ENCODE measurements at places on chromosomes 6 and 20. TPM values are rescaled to one million over a fixed set of nuclear protein-coding genes. Genes with fewer than 3 reads are reported as not detected.

DNA sequence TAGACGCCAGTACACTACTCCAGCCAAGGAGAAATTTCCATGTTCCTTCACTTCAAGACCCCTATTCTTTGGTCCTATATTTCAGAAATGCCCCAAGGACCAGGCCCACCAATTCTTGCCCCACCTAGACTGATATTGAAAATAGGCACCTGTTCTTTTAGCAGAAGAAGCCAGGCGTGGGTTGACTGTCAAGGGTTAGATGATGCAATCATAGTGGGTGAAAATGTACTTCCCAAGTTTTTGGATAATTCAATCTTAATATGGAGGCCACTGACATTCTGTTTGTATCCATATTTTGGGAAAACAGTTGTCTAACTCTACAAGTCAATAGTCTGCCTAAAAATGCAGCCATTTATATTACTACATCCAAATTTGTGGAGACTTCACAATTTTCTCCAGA lies 21.0 kb upstream of the SNAP91 start:
- no peak for DNase-seq

GRCh38 chr20:20447196-20447595 lies 79.3 kb downstream of the INSM1 start:
- DNase-seq = no peak

- DNase-seq = no peak
Observed at GRCh38 chr6:169274781-169275180, 21.1 kb upstream of the THBS2 start.

DNA sequence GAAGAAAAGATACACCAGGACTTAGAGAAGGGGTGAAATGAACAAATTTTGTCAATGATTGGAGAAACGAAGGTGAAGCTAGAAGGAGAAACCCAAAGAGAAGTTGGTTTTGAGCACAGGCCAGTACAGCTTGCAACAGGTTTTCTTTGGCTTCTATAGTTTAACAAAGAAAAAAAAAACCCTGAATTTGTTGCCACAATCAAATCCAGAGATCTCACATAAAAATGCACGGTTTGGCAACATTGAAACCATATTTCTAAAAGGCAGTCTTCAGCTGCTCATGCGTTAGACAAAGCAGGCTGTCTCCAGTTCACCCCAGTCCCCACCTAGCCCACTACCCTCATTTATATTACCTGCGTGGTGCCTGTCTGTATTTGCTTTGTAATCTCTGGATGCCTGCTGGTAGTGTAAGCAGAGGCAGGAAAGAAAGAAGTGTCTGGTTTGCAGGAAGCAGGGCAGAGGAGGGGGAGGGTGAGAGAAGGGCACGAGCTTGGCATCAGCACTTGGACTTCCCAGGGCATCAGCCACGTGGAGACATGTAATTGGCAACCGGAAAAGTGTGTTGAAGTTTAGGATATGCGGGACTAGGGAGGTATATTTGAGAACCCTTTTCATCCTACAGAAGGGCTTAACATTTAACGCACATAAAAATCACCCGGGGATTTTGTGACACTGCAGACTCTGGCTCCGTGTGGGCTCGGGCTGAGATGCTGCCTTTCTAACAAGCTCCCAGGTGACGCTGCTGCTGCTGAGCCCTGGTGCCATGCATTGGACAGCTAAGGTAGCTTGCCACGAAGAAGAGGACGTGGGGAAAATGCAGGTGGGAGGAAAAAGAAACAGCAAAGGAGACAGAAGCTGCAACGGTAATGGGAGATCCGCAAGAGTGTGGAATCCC lies 14.4 kb downstream of the PFDN4 start:
- DNase-seq = no peak

GRCh38 chr6:107877968-107878367 lies 53.9 kb upstream of the SCML4 start:
- no peak for DNase-seq

GRCh38 chr20:15144916-15145315 lies 807.5 kb upstream of the FLRT3 start:
- DNase-seq = no peak

GRCh38 chr6:107666084-107666980 lies 157.8 kb downstream of the SCML4 start:
- no peak for DNase-seq

DNA sequence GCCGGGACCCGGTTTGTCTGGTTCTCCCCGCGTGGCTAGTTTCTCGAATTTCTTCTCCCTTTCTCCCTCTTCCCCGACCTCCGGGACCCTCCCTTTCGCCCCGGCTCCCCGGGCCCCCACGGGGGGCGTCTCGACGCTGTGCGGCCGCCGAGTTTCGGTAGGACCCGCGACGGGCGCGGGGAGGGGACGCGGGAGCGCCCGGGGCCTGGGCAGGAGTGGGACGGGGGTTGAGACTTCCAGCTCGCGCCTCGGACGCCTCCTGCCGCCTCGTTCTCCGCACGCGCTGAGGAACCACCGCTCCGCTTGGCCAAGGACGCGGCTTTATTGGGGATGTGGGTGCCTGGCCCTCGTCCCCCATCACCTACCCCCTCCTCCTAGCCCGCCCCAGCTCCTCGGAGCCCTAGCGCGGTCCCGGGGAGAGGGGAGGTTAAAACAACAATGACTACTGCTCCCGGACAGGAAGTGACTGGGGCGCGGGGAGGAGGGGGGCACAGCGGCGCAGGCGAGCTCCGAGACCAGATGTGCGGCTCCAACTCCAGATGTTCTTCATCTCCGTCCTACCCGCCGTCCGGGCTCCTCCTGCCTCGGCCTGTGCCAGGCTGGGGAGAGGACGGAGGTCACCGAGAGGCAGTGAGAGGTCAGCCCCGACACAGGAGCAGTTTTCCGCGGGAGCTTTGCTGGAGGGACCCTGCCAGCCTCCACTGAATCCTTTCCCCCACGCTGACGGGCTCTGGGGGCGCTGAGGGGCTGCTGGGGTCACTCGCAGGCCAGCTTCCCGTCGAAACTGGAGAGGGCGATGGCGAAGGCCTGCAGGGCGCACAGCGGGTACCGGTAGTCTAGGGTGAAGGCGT lies 917 bp upstream of the TEAD3 start:
- DNase-seq = peak; percentile 64

GRCh38 chr20:57525328-57526086 lies 567 bp upstream of the CTCFL start:
- no peak for DNase-seq

DNA sequence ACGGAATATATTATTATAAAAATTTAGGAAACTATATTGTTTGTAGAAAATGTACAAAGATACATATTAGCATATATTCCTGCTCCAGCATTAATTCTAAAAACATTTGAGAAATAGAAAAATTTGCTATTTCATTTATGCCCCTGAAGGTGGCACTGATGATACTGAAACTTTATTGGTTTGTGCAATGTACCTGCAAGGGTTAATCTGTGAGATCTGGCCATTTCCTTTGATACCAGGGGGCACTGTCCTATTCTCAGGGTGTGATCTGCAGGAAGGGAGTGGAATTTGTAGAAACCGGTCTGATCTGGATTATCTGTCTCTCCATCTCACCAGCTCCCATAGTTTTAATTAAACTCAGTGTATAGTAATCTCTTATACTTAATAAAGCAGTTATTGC lies 625.1 kb upstream of the IMPG1 start:
- DNase-seq = no peak

- DNase-seq = no peak
Observed at GRCh38 chr6:16766043-16766536, 4.8 kb upstream of the ATXN1 start.

DNA sequence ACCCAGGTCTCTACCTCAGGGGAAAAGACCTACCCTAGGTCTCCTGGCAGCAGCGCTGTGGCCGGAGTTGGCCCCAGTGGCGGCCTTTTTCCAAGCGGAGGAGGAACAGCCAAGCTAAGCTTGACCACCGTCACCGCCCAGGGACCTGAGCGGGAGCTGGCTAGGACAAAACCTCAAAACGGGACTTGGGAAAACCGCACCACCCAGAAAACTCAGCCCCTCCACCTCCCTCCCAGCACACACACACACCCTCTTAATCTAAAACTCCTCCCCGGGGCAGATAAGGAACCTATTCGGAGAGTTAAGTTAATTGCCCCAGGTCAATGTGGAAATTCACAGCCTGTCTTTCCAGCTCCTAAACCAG lies 2.7 kb upstream of the TRERF1 start:
- peak; percentile 66 for DNase-seq

DNA sequence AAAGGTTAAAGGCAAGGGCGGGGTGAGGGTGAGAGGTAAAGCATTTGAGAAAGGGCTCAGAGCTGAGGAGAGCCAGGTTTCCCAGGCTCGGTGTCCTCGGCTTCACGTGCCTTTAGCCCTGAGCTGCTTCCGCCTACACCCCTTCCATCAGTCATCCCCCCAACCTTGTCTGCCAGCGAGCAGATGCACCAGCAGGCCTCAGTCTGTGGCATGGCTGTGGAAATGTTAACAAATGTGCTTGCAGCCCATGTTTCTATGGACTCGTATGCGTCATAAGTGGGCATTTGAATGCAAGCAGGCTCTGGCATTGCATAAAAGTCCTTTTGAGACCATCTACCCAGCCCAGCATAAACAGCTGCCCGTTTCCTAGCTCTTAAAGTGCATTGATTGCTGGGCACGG lies 88.8 kb downstream of the SYNJ2 start:
- DNase-seq = no peak

DNA sequence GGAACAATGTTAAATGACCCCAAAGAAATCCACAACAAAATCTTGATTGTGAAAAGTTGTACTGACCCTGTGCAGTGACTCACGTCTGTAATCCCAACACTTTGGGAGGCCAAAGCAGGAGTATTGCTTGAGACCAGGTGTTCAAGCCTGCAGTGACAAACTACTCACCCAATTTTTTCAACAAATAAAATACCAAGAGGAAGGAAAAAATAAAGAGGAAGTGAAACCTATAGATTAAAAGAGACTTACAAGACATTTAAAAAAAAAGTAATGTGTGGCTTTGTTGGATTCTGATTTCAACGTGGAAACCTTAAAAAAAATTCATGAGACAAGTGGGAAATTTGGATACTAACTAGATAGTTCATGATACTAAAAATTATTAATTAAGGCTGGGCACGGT lies 31.9 kb downstream of the GINS1 start:
- DNase-seq = no peak

- DNase-seq = no peak
Observed at GRCh38 chr20:62087227-62087626, 21.5 kb upstream of the TAF4 start.

DNA sequence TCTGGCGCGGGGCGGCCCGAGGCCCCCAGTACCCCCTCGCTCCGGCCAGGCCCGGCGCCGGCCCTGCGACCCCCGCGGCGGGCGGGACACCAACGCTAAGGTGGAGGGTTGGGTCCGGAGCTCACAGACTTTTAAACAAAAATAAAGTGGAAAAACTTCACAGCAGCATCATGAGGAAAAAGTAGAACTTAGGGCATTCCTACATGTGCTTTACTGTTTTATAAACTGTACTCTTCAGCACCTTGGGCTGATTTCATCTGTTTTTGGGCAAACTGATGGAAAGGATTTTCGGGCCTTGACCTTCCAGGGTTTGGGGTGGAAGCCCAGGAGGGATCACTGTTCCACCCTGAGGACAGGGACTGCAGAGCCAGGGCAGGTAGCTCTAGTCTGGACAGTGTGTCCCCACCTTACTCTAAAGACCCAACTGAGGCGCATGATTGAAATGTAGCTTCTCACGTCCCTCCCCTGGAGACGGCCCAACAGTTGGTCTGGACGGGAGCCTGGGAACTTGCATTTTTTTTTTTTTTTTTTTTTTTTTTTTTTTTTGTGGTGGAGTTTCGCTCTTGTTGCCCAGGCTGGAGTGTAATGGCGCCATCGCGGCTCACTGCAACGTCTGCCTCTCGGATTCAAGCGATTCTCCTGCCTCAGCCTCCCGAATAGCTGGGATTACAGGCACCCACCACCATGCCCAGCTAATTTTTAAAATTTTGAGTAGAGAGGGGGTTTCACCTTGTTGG lies 740 bp downstream of the NELFCD start:
- no peak for DNase-seq

GRCh38 chr6:111176038-111176759 lies 88.9 kb downstream of the SLC16A10 start:
- no peak for DNase-seq

GRCh38 chr6:129709196-129709768 lies 695 bp downstream of the ARHGAP18 start:
- DNase-seq = no peak

GRCh38 chr6:30067460-30068139 lies 602 bp downstream of the PPP1R11 start:
- DNase-seq = peak; percentile 86

DNA sequence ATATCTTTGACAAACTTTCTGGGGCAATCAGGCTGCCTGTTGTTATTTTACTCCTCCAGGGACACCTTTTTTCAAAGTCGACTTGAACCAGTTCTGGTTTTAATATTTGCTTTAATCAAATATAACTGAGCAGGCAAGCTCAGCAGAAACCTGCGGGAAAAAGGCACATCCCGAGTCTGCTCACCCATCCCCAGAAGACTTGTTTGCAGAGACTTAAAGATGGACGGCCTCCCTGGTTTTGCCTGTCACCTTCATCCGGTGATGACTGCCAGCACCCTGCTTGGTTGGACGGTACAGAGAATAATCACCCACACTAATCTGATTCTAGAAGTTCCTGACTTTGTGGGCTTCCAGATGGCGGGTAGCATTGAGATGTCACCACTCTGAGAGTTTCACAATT lies 36.8 kb downstream of the PPP1R3G start:
- DNase-seq = no peak

GRCh38 chr6:122736163-122736562 lies 43.4 kb upstream of the FABP7 start:
- no peak for DNase-seq

GRCh38 chr6:21864206-21864605 lies 270.7 kb downstream of the SOX4 start:
- DNase-seq = no peak

DNA sequence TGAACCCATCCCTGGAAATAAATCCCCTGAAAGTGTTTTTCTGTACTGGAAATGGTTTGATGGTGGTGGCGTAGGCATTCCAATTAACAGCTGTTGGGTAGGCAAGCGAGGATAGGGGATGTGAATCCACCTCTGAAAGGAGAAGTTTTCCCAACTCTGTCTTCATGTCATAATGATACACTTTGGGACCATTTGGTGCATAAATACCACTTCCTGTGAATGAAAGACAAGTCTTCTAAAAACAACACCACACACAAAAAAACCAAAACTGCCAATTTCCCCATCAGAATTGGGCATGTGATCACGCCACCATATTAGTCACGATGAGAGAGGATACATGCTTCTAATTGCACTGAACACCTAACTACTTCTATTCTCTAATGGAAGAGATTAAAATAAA lies 6.4 kb downstream of the VNN2 start:
- no peak for DNase-seq

DNA sequence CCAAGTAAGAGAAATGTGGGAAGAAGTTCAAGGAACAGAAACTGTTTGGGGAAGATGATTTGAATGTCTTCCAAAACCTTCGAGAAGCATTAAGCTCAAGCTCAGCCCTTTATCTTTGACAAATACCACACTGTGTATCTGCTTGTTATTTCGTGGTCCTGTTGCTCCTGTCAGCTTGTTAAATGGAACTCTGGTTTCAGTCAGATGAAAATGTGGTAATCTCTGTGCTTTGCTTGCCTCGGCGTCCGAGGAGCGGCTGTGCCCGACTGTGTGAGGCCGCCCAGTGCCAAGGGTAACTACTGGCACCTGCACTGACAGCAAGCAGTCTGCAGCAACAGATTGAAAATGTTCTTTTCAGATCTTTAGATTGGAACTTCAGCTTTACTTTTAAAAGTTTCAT lies 577.9 kb upstream of the FLRT3 start:
- no peak for DNase-seq

Gene MEP1A
- not detected for total RNA-seq

Gene PTK6
- 0.17 TPM for total RNA-seq

Gene XKR7
- total RNA-seq = 284 TPM

Gene CTCFL
- total RNA-seq = not detected

Gene ZKSCAN4
- 7.7 TPM for total RNA-seq

Gene GABRR1
- not detected for total RNA-seq

Gene C6orf52
- total RNA-seq = 4.1 TPM

Gene OR11A1
- total RNA-seq = not detected

Gene EFHC1
- total RNA-seq = 25.6 TPM

Gene DDO
- total RNA-seq = not detected
